ENCODE measurements at places on chromosomes 7 and 10.

GRCh38 chr7:129604713-129605437 is 6.6 kb upstream of the NRF1 start:
- DNase-seq, result no peak

- DNase-seq, result no peak
Observed at GRCh38 chr7:151923097-151923876, 33.0 kb upstream of the GALNTL5 start.

- DNase-seq, result no peak
Observed at GRCh38 chr7:34327681-34328080, 330.3 kb upstream of the NPSR1 start.

GRCh38 chr10:4984971-4985594 is 18.6 kb downstream of the AKR1C2 start:
- no peak for DNase-seq

- DNase-seq, result no peak
Observed at GRCh38 chr7:158276414-158277218, 311.0 kb downstream of the PTPRN2 start.

GRCh38 chr7:100570954-100571828 is 2.5 kb downstream of the SAP25 start:
- DNase-seq, result no peak

GRCh38 chr7:66845379-66846095 is 75.5 kb upstream of the TMEM248 start:
- no peak for DNase-seq

- no peak for DNase-seq
Observed at GRCh38 chr7:153004341-153004740, 244.8 kb downstream of the ACTR3B start.

GRCh38 chr10:117094856-117095255 is 43.2 kb downstream of the VAX1 start:
- DNase-seq, result no peak

- DNase-seq, result no peak
Observed at GRCh38 chr10:93475227-93475626, 6.9 kb downstream of the MYOF start.

DNA sequence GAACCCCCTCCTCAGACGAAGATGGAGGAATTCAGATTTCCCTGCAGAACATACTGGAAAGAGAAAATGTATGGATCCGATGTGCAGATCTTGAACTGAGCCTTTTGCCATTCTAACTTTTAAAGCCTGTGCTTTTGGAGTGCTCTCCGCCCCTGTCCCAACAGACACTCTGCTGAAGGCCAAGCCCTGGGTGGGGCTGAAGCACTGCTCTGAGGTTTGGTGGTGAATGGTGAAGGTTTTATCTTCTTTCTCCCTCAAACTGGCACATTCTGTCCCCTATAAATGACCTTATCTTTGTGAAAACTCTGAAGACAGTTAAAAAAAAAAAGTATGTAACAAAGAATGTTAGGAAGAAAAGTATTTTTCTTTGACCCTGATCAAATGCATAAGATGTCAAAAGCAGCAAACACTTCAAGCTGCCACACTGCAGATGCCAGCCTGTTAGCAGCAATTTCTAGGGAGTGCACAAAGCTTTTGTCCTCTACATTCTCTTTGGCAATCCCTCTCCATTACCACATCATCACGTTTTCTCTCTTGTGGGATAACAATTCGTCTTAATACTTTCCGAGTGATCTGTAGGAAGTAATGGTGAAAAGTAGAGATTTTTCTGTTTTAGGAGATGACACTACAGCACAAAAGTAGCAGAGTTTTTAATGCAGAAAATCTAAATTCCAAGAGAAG is 137.3 kb upstream of the CCDC6 start:
- DNase-seq, result no peak

DNA sequence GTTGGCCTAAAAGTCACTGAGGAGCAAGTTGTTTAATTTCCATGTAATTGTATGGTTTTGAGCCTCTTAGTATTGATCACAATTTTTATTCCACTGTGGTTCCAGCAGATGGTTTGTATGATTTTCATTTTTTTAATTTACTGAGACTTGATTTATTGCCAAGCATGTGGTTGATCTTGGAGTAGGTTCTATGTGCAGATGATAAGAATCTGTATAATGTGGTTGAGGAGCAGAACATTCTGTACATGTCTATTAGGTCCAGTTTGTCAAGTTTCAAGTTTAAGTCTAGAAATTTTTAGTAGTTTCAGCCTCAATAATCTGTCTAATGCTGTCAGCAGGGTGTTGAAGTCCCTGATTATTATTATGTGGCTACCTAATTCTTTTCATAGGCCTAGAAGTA is 22.7 kb upstream of the ZWINT start:
- no peak for DNase-seq

- DNase-seq, result peak; percentile 42
Observed at GRCh38 chr7:44565097-44565794, 8.5 kb downstream of the DDX56 start.

- DNase-seq, result peak; percentile 3
Observed at GRCh38 chr7:93147363-93147762, 822 bp downstream of the SAMD9L start.

DNA sequence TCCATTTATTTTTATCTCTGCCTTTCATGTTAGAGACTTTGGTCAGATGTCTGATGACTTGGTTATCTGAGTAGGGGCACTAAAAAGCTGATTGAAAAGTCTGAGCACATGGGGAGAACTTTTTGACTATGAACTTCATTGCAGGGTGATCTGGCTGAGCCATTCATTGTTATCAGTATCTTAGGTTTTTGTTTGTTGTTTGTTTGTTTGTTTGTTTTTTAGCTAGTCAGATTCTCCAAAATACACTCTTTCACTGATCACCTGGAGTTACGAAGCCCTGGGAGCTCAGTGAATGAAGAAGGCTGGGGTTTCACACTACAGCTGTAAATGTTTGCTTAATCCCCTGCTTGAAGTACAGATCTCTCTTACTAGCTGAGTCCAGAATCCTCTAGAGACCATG is 28.6 kb upstream of the DLG5 start:
- DNase-seq, result no peak

All from activated T-helper 1 cell treated with Interleukin-2 at 50 U/mL for 16 hours (primary cell).